ENCODE measurements at places on chromosomes 7 and 10.

GRCh38 chr10:79994556-79994955, 45.7 kb upstream of the SFTPD start:
- DNase-seq: no peak

DNA sequence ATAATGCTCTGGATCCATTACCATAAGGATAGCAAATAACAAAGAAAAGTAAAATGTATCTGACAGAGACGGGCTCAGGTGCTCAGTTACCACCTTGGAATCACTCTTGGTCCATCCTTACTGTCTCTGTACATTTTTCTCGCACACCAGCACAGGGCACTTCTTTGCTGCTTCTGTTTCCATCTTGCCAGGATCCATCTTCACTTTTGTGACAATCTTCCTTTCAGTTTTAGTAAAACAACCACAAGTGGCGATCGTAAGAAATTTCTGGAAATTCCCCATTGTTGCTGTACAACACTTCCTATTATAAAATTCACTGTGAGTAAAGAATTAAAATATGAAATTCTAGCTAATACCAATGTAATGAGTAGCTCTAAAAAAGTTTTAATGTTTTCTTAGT, 695.5 kb downstream of the GRM8 start:
- no peak for DNase-seq

GRCh38 chr7:129126314-129126713, 18.2 kb upstream of the TSPAN33 start:
- no peak for DNase-seq

GRCh38 chr7:66140924-66141323, 26.3 kb downstream of the CRCP start:
- no peak for DNase-seq

DNA sequence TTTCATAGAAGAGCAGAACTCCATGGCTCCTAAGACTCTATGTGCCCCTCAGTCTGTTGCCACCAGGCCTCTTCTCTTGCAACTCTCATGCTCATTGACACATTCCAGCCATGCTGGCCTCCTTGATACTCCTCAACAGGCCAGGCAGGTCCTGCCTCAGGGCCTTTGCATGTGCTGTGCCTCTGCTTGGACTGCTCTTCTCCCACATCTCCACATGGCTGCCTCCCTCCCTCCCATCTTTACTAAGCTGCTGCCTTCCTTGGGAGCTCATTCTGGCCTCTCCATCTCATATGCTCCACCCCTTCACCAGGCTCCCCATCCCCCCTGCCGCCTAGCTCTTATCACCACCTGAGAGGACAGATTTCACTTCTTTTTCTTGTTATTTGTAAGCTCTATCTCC, 103.8 kb upstream of the GPR26 start:
- DNase-seq: no peak

- DNase-seq: no peak
These were observed 611 bp upstream of the COPS6 start for GRCh38 chr7:100088095-100088620.

GRCh38 chr7:110870926-110871325, 220.0 kb upstream of the LRRN3 start:
- DNase-seq: no peak

GRCh38 chr7:155206318-155207020, 91.2 kb upstream of the INSIG1 start:
- peak; percentile 51 for DNase-seq

DNA sequence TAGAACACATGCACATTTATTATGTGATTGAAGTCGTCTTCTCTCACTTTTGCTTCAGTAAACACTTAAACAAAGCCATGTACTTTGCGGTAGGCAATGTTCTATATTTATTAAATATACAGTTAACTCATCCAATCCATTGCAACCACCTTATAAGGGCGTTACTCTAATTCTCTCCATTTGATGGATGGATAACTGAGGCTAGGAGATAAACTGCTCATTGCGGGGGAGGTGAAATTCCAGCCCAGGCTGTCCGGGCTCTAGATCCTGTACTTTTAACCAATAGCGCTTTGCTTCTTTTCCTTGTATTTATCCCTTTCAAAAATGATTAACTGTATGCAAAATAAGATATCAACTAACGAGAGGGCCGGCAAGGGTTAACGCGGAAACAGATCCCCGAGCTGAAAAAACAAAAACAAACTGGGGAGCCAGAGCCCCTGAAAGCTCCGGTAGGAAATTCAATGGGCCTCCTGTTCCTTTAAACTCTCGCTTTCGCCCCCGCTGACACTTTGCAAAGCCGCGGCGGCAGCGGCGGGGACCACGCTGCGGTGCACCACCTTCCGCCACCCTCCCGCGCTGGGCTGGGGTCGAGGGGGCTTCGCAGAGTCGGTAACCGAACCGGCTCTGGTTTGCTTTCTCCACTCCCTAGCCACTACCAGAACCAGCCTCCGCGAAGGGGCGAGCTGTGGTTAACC, 1.0 kb upstream of the PLXDC2 start:
- DNase-seq: no peak

DNA sequence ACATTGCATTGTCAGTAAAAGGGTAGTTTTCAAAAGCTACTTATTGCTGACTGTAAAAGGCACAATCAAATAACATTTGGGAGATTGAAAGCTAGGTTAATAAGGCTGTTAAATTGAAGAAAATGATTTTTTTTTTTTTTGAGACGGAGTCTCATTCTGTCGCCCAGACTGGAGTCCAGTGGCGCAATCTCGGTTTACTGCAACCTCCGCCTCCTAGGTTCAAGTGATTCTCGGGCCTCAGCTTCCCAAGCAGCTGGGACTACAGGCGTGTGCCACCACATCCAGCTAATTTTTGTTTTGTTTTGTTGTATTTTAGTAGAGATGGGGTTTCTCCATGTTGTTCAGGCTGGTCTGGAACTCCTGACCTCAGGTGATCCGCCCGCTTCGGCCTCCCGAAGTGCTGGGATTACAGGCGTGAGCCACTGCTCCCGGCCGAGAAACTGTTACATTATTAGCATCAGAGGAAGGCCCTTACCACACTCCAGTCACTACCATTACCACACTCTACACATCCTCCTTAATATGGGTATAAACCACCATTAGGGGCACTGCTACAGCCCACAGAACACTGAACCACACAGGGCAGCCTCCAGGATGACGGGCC, 1.0 kb downstream of the CYP51A1 start:
- DNase-seq: no peak

GRCh38 chr10:593901-594457, 95.5 kb downstream of the DIP2C start:
- DNase-seq: no peak

GRCh38 chr7:75985518-75986146, 8.8 kb downstream of the TMEM120A start:
- no peak for DNase-seq

- DNase-seq: no peak
These were observed 872.6 kb upstream of the SORCS1 start for GRCh38 chr10:108037061-108037460.

DNA sequence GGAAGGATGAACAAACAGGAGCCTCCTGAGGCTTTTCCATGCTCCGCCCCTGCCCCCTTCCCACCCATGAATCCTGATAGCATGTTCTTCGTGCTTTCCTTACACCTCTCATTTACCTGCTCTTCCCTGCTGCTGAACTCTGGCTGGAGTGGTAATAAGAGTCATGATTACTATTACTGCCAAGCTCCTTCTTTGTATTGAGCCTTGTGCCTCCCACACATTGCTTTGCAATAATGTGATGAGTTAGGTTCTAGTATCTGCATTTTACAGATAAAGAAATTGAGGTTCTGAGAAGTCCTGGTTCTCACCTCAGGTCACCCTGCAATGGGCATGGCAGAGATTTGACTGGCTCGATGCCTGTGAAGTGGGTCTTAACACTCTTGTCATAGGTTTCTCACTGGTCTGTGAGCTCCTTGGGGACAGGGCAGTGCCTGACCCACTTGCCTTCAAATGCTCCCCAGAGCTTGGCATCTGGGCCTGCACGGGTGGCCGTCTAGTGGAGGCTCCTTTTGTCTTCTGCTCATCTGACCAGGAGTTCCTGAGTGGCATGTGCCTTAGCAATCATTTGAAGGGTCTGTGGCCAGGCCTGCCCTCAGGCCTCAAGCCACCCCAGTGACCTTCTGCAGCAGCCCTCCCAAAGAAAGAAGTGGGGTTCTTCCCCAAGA, 309.2 kb upstream of the ZMIZ1 start:
- no peak for DNase-seq

- no peak for DNase-seq
These were observed 69.3 kb downstream of the ABRAXAS2 start for GRCh38 chr10:124870854-124871425.

GRCh38 chr7:12553416-12553815, 17.1 kb upstream of the SCIN start:
- DNase-seq: no peak

DNA sequence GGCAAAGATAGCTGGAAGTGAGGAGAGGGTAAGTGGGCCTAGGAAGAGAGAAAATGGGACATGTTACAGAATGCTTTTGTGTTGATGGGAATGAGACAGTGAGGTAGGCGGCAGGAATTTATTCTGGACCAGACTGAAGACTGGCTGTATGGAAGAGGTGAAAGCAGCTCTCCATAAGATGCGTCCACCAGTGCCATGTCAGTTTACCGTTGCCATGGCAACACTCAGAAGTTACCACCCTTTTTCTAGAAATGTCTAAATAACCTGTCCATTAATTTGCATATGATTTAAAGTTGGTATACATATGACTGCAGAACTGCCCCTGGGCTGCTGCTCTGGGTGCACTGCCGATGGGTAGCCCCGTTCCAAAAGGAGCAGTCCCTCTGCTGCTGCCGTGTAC, 46.7 kb downstream of the RAB18 start:
- DNase-seq: no peak

DNA sequence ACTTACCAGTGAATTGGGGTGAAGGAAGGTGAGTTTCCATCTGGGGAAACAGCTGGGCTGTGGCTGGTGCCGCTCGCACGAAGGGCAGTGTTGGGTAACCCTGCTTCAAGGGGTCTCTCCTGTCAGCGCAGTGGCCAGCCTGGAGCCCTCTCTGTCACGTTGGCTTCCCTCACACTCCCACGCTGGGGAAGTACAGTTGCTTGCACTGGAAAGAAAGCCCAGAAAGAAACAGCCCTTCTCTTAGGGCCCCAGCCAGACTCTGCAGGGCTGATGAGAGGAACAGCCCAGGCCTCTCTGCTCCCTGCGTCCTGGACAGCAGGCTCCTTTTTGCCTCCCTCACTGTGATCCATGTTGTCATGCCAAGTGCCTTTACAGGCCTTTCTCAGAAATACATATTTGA, 40.3 kb upstream of the TRIM8 start:
- DNase-seq: no peak

- DNase-seq: peak; percentile 7
These were observed 148.7 kb upstream of the MKI67 start for GRCh38 chr10:128274938-128275337.

DNA sequence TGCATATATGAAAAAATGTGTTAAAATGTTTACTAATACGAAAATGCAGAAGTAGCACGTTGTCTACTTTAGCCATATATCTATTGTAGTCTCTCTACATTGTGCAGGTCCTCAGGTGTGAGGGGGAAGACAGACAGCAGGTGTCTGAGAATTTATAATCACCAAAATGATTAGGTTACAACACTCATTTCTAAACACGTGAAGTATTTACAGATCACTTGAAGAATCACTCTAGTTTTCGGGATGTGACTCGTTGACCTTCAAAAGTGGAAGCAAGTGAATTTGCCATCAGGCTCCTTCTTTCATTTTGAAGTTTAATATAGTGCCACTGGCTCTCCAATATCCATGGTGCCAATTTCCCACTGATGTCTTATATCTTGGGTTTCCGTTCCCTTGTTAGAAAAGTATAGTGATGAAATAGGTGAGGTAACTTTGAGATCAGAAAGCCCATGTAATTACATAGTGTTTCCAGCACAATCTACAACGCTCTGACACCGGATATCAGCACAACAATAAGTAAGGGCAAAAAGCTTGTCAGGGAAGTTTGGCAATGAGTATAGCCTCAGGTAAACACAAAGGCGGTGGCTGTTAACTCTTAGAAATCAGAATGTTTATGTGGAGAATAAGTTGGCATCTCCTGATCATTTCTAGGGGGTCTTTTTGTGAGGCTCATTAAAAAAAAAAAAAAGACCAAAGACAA, 57.5 kb upstream of the SP4 start:
- no peak for DNase-seq

DNA sequence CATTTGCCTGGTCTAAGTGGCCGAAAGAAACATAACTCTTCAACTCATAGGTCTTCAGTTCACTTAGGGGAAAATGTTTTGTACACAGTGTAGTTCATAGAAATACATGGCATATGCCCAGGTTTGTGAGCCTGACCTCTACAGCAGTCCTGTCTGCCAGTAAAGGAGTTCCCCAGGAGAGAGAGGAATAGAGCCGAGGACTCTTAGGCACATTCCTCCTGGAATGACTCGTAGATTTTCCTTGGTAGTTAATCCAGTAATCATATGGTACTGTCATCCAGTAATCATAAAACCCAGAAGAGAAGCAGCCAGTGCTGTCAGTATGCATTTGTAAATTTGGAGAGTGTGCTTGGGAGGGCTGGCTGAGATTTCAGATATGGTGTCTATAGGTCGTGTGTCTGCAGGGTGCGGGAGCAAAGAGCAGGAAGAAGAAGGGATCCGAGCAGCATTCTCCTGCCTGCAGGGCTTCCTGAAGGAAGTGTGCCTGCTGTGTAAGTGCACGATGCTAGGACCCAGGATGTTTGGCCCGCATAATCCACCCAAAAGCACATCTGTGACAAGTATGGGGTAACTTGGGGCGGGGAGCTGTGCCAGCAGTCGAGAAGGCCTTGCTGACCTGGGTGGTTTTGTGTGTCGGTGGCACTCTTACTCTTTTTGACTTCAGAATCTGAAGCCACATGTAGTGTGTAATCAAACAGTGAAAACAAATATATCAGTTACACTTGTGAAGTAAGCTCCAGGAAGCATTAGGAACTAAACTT, 13.9 kb downstream of the EIF4H start:
- no peak for DNase-seq

- DNase-seq: no peak
These were observed 91.6 kb downstream of the COBL start for GRCh38 chr7:51224811-51225595.

- no peak for DNase-seq
These were observed 16.1 kb upstream of the ABCC2 start for GRCh38 chr10:99766302-99766681.

GRCh38 chr10:15704581-15704968, 15.1 kb downstream of the ITGA8 start:
- DNase-seq: no peak

DNA sequence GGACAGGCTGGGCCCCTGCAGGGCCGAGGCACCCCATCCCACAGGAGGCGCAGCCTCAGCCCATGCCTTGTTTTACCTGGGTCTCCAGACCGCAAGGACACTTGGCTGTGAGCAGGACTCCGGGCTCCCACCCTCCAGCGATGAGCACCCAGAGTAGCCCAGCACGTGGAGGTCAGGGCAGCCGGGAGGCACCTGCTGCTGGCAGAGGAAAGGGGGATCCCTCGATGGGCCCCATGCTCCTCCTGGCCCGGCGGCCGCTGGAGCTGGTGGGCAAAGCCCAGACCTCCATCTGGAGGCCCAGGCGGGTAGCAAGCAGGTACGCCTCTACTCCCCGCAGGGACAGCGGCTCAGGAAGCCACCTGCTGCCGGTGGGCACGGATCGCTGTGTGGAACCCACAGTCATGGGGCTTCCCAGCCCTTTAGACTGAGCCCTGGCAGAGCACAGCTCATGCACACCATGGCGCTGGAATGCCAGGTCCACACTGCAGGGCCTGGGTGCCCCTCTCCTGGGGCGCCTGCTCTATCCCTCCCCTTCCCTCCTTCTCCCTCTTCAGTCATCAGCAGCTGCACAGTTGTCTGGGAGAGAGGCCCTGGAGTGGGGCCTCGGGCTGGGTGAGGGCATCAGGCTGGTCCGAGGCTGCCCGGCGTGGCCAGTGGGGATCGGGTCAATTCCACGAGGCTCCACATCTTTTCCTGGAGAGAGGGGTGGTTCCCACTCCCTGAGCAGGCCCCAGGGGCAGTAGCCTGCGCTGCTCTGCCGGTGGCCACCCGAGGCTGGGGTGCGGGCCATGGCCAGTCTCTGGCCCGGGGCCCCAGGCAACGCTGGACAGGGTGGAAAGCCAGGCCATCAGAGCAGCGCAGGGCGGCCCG, 65.7 kb downstream of the PWWP2B start:
- DNase-seq: peak; percentile 13

All from T-helper 1 cell (primary cell).